ENCODE measurements at places on chromosomes 1 and 21. TPM values are rescaled to one million over a fixed set of nuclear protein-coding genes. Genes with fewer than 3 reads are reported as not detected.

Gene SPATA45
- total RNA-seq = not detected

DNA sequence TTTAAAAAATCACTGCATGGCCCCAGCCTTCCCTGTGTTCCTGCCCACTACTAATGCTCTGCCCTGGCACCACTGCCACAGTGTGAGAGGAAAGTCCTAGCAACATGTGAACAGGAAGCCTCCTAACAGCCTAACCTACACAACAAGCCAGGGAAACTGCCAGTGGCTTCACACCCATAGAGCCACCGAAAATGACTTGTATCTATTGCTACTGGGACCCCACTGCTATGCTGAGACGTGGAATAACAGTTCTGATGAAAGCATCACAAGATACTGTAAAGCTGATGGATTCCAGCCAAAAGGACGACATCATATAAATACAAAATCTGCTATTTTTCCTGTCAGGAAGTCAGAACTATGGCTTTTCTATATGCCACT, 74.9 kb downstream of the JAK1 start:
- no peak for ATAC-seq

DNA sequence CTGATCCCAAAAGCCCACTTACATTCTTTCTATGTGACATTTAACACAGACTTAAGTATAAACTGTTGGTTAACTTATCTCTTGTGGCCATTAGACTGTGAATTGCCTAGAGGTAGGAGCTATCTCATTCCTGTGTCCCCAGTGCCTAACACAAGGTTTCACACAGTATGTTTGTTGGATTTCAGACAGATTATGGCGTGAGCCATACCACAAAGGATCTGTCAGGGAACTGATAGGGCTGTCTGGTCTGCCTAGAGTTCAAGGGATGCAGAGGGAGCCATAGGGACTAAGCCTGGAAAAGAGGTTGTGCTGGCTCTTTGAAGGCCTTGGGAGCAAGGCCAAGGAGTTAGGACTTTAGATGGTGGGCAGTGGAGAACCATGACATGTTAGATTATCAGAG, 40.0 kb downstream of the MEF2D start:
- ATAC-seq = no peak

DNA sequence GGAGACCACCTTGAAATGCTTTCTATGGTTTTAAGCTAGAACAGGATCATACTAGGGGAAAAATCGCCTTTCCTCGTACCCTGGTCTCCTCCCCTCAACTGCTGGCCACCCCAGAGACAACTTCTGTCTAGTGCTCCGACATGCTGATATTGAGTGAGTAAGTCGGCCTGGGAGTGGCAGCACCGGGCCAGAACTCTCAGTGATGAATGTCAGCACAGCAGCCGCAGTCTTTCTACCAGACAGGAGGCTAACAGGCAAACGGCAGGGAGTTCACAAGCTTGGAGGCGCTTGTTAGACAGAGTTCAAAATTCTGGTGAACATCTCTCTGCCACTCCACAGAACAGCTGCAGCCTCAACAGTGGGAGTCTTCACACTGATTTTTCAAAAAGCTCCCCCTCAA, 716.9 kb downstream of the ADGRL2 start:
- peak; percentile 36 for ATAC-seq

DNA sequence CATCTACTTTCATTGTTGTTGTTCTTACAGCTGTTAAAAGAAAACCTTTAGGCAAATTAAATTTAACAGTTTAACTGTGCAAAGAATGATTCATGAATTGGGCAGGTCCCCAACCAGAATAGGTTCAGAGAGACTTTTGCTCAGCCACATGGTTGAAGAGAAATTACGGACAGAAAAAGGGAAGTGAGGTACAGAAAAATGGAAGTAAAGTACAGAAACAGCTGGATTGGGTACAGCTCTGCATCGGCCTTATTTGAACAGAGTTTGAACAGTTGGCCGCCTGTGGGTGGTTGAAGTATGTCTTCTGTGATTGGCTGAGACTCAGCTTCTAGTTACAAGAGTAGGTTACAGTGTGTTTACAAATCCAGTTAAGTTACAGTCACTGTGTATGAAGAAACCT, 210.1 kb downstream of the FGGY start:
- peak; percentile 47 for ATAC-seq

- ATAC-seq = no peak
Measured at GRCh38 chr1:160808289-160808688, 12.3 kb downstream of the LY9 start.

- ATAC-seq = no peak
Measured at GRCh38 chr1:62912028-62912638, 128.2 kb downstream of the ATG4C start.

- no peak for ATAC-seq
Measured at GRCh38 chr1:163912170-163912884, 590.6 kb downstream of the NUF2 start.

DNA sequence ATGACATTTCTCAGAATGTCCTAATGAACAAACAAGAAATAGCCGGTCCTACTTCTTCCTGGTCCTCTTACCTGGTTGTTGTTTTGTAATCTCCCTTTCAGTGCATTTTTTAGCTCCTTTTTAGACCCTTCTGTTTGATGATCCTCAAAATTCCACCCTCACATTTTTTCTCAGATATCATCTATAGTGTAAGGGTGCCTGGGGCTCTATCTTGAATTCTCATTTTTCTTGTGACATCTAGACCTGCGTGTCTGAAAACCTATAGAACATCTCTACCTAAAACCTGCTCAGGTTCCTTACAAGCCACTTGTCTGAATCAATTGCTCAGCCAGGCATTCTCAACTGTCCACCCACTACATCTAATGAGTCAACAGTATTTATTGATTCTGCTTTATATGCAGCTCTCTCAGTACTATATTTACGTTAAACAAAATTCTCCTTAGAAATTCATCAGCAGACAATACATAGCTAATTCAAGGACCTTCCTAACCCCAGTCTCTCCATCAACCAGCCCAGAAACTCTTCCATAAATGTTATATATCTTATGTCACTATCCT, 36.5 kb upstream of the USH2A start:
- no peak for ATAC-seq

- peak; percentile 97 for ATAC-seq
Measured at GRCh38 chr1:62022382-62022983, 172.2 kb upstream of the L1TD1 start.

DNA sequence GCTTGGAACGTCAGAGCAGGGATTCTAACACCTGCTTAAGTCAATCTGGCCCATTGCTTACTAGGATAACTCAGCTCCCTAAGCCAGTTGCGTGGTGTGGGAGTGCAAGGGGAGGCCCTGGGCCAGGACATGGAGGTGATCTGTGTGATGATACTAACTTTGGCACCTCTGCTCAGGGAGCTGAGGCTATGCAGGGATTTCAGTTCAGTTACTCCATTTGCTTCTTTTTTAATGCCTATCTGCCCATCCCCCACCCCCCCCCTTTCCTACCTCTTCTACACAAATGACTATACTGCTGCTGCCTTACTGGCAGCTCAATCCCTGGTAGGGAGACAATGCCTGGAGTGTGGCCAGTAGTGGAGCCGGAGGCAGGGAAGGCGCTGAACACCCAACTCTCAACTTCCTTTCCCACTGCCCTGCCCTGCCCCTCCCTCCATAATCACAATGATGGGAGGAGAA, 19.5 kb downstream of the INKA2 start:
- ATAC-seq = no peak
